Stimulated activated CD4-positive, alpha-beta T cell treated with anti-CD3 and anti-CD28 coated beads, Interleukin-1b, Interleukin-23, amount 100 ng/mL, for 4 hours (primary cell): ENCODE measurements at places on chromosomes 3 and 15.

DNA sequence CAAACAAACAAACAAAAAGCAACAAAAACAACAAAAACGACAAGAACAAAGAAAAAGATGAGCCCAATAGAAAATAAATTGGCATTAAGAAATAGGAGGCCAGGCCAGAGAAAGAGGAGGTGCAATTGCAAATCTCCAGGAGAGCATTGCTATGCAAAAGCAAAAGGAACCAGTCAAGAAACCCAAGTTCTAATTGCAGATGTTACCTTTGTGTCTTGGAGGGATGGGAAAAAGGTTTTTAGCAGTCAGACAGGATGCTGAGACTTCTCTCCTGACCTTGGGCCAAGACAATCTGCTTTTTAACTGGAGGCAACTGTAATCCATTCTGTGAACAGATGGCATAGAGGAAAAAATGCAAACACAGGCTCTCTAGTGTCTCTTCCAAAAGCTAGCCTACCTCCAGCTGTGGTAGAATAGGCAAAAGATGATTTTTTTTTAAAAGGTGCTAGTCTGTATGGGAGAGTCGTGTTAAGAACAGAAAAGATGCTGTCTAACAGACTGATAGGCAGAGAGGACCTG, 56.4 kb downstream of the LSAMP start:
- DNase-seq = no peak

GRCh38 chr15:77533578-77534430, 98.9 kb downstream of the LINGO1 start:
- no peak for DNase-seq

DNA sequence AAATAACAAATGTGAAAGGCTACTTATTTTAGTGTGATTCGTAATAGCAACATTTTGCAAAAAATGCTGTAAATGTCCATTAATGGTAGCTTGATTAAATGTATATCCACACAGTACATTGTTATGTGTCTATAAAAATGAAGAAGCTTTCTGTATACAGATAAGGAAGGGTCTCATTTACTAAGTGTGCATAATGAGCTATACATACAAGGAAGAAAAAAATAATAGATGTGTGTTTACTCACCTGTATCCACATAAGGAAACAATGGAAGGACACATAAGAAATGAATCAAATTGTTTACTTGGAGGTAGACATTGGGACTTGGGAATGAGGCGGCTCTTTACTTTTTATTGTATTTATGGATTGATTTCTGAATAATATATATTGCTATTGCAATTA, 34.9 kb downstream of the MED12L start:
- no peak for DNase-seq

- no peak for DNase-seq
Measured at GRCh38 chr15:39236375-39236774, 344.5 kb upstream of the THBS1 start.

- DNase-seq = no peak
Measured at GRCh38 chr3:183592821-183593220, 37.3 kb upstream of the KLHL6 start.

GRCh38 chr3:64196236-64196929, 28.9 kb downstream of the PRICKLE2 start:
- DNase-seq = no peak

- no peak for DNase-seq
Measured at GRCh38 chr15:87343966-87344365, 912.6 kb downstream of the NTRK3 start.

DNA sequence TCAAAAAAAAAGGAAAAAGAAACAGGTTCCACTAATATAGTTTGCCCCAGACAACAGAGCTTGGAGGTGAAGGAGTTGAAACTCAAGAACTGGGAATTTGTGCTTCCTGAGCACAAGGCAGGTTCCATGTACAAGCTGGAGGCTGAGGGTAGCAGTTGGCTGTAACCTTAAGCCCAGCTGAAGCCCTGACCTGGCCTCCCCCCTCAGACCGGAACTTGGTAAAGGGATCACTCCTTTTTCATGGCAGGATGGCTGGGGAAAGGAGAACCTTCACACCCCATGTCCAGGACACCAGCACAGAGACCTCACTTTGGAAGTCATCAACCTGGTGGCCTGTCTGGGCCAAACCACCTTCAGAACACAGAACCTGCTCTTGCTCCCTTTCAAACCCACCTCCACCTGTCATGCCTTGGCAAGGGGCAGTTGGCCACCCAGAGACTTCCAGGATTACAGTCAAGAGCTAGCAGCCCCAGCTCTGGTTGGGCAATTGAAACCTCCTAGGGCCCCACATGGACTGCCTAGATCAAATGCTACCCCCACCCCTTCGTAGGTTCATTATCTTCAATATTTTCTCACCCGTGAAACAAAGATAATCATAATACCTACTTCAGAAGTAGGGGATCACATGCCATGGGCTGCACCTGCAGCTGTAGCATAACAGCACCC, 3.5 kb downstream of the RPL29 start:
- DNase-seq = no peak

DNA sequence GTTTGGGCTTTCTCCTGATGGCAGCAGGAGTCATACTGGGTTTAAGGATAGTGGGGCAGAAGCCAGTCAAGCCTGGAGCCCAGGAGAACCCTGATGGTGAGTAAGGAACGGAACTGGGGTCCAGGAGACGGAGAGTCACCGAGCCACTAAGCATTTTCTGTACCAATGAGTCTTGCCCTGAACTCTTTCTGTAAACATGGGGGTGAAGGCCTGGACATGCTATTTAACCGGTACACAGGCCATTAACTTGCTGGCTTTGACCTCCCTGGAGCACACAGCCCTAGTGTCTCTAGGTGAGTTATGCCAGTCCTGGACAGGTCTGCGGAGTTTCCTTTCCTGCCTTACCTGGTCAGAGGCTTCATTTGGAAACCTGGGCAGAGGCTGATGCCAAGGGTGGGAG, 3.9 kb downstream of the SLC6A6 start:
- DNase-seq = no peak

GRCh38 chr3:195855471-195856409, 44.0 kb upstream of the MUC4 start:
- DNase-seq = no peak

DNA sequence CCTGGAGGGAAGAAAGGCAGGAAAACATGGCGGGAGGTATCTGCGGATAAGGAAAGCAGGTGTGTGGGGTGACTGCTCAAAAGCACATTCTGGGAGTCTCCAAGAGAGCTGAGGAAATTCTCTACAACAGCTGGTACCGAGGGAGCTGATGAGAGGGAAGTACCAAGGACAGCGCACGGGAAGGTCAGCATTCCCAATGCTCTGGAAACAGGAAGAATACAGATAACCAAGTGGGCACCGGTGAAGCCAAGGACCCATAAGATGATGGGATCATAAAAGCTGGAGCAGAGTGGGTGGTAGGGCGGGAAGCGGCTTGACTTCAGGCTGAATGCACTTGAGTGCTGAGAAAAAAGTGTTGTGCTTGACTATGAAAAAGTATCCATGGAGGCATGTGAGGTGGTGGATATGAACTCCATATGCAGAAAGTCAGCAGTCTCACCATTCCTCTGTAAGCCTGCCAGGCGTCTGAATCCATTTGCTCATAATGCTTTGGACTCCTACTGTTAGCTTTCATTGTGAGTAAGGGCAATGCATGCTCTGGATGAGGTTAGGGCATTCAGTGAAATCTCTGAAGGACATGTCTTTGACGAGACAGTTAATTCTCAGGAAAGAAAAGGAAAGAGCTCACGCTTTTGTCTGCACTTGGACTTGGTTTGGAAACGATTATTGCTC, 215.5 kb downstream of the NR1D2 start:
- DNase-seq = no peak

- DNase-seq = no peak
Measured at GRCh38 chr3:107634099-107634489, 111.3 kb downstream of the BBX start.

GRCh38 chr3:99484871-99485270, 153.5 kb upstream of the COL8A1 start:
- no peak for DNase-seq

- DNase-seq = no peak
Measured at GRCh38 chr3:129531699-129532098, 3.3 kb downstream of the RHO start.

- DNase-seq = no peak
Measured at GRCh38 chr3:178456621-178457285, 79.5 kb upstream of the KCNMB2 start.

DNA sequence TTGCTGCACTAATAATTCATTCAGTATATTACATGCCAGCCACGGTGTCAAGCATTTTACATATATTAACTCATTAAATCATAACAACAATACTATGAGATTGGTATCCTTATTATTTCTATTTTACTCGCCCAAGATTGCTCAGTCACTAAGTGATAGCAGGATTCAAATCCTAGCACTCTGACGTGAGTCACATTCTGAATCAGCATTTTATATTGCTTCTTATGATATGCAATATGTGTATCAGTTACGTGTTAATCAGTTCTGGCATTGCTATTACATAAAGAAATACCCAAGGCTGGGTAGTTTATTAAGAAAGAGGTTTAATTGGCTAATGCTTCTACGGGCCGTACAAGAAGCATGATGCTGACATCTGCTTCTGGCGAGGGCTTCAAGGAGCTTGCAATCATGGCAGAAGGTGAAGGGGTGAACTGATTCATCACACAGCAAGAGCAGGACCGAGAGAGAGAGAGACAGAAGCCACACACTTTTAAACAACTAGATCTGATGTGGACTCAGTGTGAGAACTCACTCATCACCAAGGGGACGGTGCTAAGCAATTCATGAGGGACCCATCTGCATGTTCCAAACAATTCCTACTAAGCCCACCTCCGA, 166.5 kb upstream of the TMCO5A start:
- no peak for DNase-seq

- DNase-seq = no peak
Measured at GRCh38 chr3:54685213-54685612, 242.6 kb downstream of the LRTM1 start.

DNA sequence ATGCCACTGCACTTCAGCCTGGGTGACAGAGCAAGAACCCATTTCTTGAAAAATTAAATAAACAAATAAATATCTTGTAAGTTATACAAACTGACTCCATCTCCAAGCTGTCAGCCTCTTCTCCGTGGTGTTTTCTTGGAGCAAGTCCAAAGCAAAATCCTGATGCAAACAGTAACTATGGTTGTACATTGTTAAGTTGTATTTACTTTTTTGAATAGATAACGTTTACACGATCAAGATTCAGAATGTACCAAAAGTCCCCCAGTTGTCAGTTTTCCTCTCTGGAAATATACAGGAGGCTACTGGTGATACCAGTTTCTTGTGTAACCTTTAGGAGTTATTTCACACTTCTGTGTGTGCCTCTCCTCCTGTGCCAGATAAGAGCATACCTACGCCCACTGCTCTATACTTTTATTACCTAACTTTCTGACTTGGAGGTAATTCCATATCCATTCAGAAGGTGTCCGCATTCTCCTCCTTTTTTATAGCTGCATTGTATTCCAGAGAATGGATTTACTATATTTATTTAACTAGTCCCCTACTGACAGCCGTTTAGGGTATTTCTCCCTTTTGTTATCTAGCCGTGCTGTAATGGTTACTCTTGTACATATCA, 14.2 kb downstream of the CMTM7 start:
- no peak for DNase-seq

- DNase-seq = no peak
Measured at GRCh38 chr3:23594894-23595670, 210.7 kb upstream of the UBE2E1 start.

GRCh38 chr15:61541516-61541915, 312.4 kb upstream of the RORA start:
- DNase-seq = no peak

DNA sequence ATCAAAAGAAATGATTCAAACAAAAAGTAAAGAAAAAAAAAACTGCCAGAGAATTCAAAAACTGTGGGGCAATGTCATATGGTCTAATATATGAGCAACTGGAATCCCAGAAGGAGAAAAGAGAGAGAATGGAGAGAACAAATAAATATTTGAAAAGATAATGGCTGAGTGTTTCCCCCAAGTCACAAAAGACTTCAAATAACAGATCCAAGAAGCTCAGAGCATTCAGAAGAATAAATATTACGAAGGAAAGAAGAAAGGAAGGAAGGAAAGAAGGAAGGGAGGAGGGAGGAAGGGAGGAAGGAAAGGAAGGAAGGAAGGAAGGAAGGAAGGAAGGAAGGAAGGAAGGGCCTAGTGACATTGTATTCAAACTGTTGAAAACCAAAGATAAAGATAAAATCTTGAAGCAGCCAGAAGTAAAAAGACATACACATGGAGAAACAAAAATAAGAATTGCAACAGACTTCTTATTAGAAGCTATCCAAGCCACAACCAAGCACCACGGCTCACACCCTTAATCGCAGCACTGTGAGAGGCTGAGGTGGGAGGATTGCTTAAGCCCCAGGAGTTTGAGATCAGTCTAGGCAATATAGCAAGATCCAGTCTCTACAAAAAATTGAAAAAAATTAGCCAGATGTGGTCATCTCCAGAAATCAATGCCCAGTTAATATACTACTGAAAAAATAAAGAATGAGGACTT, 118.9 kb upstream of the IGSF10 start:
- DNase-seq = no peak

- DNase-seq = no peak
Measured at GRCh38 chr3:123102826-123103225, 36.0 kb downstream of the PDIA5 start.

GRCh38 chr15:59847968-59848367, 156.1 kb upstream of the FOXB1 start:
- DNase-seq = no peak

GRCh38 chr15:60392986-60393790, 4.6 kb downstream of the ANXA2 start:
- no peak for DNase-seq

- DNase-seq = no peak
Measured at GRCh38 chr15:44427756-44428724, 611 bp downstream of the CTDSPL2 start.

- no peak for DNase-seq
Measured at GRCh38 chr3:116966649-116967048, 257.1 kb downstream of the TUSC7 start.

- no peak for DNase-seq
Measured at GRCh38 chr15:88479169-88479568, 11.7 kb downstream of the MRPS11 start.

DNA sequence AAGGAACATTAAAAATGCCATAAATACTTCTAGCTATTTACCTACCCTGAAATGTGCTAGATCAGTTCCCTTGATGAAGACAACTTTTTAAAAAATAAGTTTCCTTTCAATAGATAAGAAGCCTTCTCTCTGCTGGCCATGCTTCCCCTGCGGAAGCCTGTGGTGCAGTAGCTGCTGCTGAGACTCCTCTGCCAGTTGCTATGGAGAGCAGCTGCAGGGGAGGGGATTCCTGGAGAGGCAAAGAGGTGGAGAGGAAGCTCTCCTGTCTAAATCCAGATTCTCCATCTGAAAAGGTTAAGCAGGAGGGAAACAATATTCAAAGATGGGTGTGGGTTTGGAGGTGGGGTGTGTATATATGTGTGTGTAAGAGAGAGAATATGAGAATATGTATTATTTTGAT, 69.8 kb upstream of the BFSP2 start:
- DNase-seq = no peak

GRCh38 chr3:72390841-72391240, 457.4 kb downstream of the SHQ1 start:
- no peak for DNase-seq

GRCh38 chr15:31458596-31459399, 132.2 kb downstream of the KLF13 start:
- no peak for DNase-seq

- DNase-seq = no peak
Measured at GRCh38 chr3:178712247-178712646, 176.0 kb downstream of the KCNMB2 start.
